ENCODE measurements at places on chromosomes 4 and X. TPM values are rescaled to one million over a fixed set of nuclear protein-coding genes. Genes with fewer than 3 reads are reported as not detected.

DNA sequence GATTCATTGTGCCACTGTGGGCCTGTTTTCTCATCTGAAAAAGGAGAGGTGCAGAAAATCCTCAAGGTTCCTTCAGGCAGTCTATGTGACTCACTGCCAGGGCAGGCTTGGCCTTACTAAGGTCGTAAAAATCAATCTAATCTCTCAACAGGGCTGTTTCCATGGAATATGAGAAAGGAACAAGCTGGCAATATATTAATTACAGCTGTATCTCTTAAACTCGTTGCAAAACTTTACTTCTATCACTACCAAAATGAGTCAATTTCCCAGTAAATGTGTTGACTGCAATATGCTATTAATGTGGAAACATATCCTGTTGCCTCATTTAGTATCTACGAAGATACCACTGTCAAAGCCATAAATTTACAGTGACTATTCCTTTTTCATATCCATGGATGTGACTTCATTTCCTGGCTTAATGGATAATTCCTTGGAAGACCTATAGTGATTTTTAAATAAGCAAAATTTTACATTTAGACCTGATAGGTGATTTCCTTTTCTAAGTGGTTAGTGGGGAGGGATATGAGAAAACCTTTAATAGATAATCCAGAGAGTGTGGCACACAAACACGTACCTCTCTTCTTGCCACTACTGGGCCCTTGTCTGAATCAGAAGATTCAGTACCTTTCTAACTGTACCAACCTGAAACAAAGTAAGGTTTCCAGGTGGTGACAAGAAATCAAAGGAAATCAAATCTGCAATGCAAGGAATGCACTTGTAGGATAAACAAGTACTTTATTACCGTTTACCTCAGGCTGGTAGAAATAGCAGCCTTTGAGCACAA lies 127.4 kb upstream of the FTHL17 start:
- no peak overlapping the region for H3K4me3 ChIP-seq
- H3K4me1 ChIP-seq: no peaks in the 10 kb centered on the region
- H3K27ac ChIP-seq: no peak overlapping the region
- no peaks in the 10 kb centered on the region for H3K27me3 ChIP-seq
- no peaks in the 10 kb centered on the region for H3K36me3 ChIP-seq

DNA sequence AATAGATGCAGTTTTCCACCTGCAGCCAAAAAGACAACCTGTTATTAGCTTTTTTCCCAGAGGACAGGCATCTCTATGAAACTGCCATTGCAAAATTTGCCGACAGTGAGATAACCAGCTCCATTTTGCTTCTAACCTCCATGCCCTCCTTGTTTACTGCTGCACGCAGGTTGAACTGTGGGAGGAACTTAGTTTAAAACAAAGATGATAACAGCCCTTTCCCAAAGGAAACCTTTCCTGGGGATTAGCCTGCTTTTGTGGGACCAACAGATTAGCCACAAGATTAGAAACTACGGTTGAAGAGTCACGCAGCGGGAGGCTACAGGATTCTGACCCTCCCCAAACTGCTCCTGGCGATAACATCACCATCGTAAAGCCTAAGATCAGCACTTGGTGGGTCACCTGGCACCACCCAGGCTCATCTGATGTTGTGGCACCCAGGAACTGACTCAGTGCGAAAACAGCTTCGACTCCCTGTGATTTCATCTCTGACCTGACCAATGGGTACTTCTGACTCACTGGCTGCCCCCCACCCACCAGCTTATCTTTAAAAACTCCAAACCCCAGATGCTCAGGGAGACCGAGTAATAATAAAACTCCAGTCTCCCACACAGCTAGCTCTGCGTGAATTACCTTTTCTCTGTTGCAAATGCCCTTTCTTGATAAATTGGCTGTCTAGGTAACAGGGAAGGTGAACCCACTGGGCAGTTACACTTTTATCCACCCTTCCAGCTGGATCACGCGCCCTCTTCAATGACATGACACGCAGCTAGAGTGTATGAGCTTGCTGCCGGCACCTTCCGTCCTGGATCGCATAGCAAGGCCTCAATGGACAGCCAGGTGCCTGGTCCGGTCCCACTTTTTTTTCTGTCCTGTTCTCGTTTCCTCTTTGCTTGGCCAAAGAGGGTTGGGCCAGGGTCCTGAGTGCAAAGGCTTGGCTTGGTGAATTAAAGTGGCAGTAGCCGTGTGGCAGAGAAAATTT lies 27.2 kb downstream of the NOP14 start:
- no peaks in the 10 kb centered on the region for H3K27me3 ChIP-seq
- H3K36me3 ChIP-seq: peaks cover 93% of the 10 kb centered on the region
- H3K4me1 ChIP-seq: peaks cover 15% of the 10 kb centered on the region
- peak overlapping the region; percentile 99 for H3K27ac ChIP-seq
- H3K4me3 ChIP-seq: peak overlapping the region; percentile 92
- ATAC-seq: peak; percentile 64

DNA sequence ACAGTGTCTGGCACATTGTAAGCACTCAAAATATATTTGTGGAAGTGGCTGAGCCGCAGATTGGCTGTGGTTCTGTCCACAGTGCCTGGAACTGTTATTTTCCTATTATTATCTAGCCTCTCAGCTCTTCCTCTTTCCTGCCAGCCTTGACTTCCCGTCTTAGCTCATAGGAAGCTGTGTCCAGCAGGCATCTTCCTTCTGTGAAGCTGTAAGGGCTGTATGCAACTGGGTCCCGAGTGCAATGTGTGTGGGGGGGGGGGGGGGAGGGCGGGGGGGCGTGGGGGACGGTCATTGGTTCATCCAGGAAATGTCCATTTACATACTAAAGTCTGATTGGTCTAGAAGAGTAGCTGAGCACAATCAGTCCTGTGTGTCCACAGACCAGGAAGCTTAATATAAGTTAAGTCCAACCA lies 210.7 kb downstream of the PDGFRA start:
- no peaks in the 10 kb centered on the region for H3K4me1 ChIP-seq
- H3K27ac ChIP-seq: no peak overlapping the region
- no peak overlapping the region for H3K4me3 ChIP-seq

DNA sequence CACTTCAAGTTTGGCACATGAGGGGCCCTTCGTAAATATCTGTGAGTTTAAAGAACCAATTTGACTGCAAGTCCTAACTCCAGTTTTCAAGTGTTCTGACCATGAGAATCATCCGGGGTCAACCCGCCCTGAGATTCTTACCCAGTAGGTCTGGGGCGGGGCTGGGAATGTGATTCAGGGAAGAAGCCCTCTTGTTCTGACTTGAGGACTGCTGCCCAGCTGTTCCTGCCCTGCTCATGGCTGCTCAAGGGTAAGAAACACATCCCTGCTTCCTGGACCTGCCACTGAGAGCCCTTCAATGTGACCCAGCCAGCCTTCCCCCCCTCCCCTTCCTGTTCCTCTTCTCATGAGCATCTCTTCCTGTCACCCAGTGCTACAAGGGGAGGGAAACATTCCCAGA lies 92.7 kb upstream of the PGRMC2 start:
- no peak for ATAC-seq
- H3K4me3 ChIP-seq: no peak overlapping the region
- no peaks in the 10 kb centered on the region for H3K4me1 ChIP-seq
- H3K27ac ChIP-seq: no peak overlapping the region

DNA sequence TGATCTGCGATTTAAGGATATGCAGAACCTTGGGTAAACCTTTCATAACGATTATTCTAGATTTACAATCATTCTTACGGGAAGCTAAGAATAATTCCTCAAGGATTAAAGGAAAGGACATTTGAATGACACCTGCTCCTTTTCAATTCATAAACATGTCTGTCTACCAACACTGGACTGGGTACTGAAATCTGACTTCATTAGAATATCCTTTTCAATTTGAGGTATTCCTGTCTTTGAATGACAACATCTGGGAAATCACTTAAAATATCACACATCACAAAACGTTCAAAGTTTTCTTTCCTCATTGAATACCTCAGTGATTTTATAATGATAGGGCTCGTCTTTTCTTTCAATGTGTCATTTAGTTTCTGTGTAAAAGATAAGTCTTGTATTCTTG lies 87.7 kb downstream of the CFAP47 start:
- H3K27ac ChIP-seq: no peak overlapping the region
- no peak for ATAC-seq
- no peaks in the 10 kb centered on the region for H3K4me1 ChIP-seq
- no peaks in the 10 kb centered on the region for H3K36me3 ChIP-seq
- H3K4me3 ChIP-seq: no peak overlapping the region

GRCh38 chr4:115054836-115055235 lies 58.6 kb downstream of the NDST4 start:
- H3K27me3 ChIP-seq: no peaks in the 10 kb centered on the region
- ATAC-seq: no peak
- no peaks in the 10 kb centered on the region for H3K4me1 ChIP-seq

DNA sequence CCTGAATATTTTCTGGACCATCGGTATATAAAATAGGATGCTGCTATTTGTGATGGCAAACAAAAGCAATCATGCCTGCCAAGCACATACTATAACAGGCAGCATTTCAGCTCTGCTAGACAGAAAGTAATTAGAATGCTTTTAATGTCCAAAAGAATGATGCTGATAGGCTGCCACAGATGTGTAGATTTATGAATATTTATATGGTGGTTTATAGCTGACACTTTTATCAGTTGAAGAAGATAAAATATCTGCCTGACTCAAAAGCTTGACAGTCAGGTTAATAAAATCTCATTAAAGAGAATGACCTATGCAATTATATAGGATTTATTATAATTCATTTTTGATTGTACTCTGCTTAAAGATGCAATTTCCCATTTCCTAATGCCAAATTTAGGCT lies 4.0 kb downstream of the BEND4 start:
- ATAC-seq: no peak
- peaks cover 10% of the 10 kb centered on the region for H3K4me1 ChIP-seq
- H3K4me3 ChIP-seq: no peak overlapping the region
- peaks cover 12% of the 10 kb centered on the region for H3K36me3 ChIP-seq
- no peak overlapping the region for H3K27ac ChIP-seq

GRCh38 chr4:121789960-121790829 lies 10.9 kb upstream of the EXOSC9 start:
- no peaks in the 10 kb centered on the region for H3K36me3 ChIP-seq
- H3K4me1 ChIP-seq: no peaks in the 10 kb centered on the region
- peaks cover 36% of the 10 kb centered on the region for H3K27me3 ChIP-seq

DNA sequence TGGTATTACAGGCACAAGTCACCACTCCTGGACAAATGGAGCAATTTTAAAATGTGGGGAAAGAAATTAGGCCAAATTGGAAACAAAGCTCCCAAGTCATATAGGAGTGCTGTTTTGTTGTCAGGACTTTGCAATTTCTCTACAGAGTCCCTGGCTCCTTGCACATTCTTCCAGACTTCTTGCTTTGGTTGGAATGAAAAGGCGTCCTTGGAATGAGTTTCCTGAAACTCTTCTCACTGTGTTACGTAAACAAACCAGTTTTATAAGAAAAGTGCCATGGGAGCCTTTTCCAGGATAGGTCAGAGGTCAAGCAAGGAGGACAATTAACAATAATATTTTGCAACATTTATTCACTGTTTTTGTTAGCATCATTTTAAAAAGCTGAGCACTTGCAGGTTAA lies 32.4 kb upstream of the KIT start:
- no peaks in the 10 kb centered on the region for H3K36me3 ChIP-seq
- no peaks in the 10 kb centered on the region for H3K4me1 ChIP-seq
- H3K27ac ChIP-seq: no peak overlapping the region
- no peak for ATAC-seq

DNA sequence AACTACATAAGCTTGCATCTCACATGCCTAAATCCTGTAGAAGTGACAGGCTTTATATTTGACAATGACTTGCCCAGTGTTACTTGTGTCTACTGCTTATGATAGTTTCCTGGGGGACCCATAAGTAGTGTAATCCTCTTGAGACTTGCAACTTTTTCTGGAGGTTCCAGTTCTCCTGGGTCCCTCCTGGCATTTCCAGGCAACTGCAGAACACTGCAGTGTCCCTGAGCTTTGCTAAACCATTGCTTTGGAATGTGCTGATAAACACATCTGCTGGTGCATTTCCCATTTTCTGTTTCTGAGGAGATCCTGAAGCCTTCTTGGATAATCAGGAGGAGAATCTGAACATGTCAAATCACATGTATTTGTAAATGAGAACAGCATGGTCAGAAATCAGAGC lies 82.0 kb downstream of the ANOS1 start:
- H3K27ac ChIP-seq: no peak overlapping the region
- no peak for ATAC-seq
- no peak overlapping the region for H3K4me3 ChIP-seq
- H3K36me3 ChIP-seq: no peaks in the 10 kb centered on the region
- no peaks in the 10 kb centered on the region for H3K27me3 ChIP-seq
- no peaks in the 10 kb centered on the region for H3K4me1 ChIP-seq

DNA sequence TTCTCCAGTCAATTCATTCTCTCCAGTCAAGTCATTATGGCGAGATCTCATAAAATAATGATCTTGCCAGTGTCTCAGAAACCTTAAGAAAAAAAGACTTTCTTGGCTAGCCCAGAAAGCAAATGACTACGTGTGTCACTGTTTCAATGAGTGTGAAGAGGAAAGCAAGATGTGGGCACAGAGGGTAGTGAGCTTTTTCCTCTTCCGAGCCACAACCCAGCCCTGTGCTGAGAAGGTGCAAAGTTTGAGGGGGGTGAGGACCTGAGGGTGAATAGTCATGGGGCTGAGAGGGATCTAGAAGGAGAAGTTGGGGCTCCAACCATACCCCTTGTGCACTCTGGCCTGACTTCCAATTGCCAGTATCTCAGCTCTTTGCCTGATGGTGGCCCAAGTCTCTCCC lies 85.6 kb upstream of the EGFL6 start:
- ATAC-seq: no peak
- H3K27ac ChIP-seq: no peak overlapping the region
- H3K4me3 ChIP-seq: no peak overlapping the region

DNA sequence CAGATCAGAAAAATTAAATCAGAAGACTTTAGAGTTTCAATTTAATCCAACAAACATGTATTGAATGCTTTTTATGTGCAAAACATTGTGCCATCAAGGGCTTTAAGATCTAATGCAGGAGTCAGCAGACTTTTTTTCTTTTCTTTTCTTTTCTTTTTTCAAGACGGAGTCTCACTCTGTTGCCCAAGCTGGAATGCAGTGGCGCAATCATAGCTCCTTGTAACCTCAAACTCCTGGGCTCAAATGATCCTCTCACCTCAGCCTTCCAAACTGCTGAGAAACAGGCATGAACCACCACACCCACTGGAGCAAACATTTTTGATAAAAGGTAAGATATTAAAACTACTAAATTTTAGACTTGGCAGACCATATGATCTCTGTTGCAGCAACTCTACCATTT lies 24.6 kb upstream of the LRBA start:
- H3K36me3 ChIP-seq: no peaks in the 10 kb centered on the region
- no peak for ATAC-seq
- no peak overlapping the region for H3K4me3 ChIP-seq
- H3K27me3 ChIP-seq: no peaks in the 10 kb centered on the region
- no peak overlapping the region for H3K27ac ChIP-seq

GRCh38 chrX:112066813-112067212 lies 15.8 kb downstream of the TRPC5 start:
- ATAC-seq: no peak

KLF8 gene
- 10.9 TPM for total RNA-seq

ASB9 gene
- 3.1 TPM for total RNA-seq

GAB1 gene
- 0.48 TPM for total RNA-seq

GAGE1 gene
- not detected for total RNA-seq

GRID2 gene
- total RNA-seq: not detected

GLRA3 gene
- not detected for total RNA-seq

CCSER1 gene
- 0.78 TPM for total RNA-seq

FAAH2 gene
- 13.2 TPM for total RNA-seq

PRRG3 gene
- not detected for total RNA-seq

F9 gene
- total RNA-seq: not detected

TCEAL6 gene
- total RNA-seq: not detected

All from activated T-helper 17 cell treated with anti-CD3 and anti-CD28 coated beads, Interleukin-2, amount 50 U/mL, for 72 hours (primary cell).